Stimulated activated CD4-positive, alpha-beta T cell treated with anti-CD3 and anti-CD28 coated beads, Interleukin-15, amount 100 ng/mL, for 48 hours (primary cell): ENCODE measurements at places on chromosomes 16 and 17.

DNA sequence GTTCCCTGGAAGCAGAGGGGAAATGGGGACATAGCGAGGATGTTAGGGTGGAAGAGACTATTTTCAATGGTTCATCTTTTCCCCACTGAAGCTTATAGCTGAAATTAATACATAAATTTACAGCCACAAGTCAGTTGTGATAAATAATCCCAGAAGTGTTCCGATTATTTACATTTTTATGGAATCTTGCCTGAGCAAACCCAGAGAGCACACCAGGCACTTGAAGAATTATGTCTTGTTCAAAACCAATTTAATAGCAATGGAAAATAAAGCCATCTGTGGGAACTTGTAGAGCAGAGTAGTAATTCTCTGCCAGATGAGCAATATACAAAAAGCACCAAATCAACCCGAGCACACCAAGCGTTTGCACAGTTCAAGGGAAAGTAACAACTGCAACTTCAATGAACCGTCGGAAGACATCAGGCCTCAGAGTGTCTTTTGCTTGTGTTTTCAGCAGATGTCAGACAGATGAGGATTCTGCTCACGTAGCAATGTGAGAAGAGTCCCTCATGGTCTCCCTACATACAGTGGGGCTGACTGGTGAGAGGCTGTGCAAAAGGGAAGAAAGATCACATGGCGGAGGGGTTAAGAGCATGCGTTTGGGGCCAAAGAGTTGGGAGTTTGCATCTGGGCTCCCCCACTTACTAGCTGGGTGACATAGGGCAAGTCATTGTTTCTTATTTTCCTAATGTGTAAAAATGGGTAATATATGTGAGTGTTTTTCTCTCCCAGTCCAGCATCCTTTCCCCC lies 148.7 kb upstream of the HS3ST2 start:
- DNase-seq: no peak

- DNase-seq: no peak
Measured at GRCh38 chr17:63250830-63251229, 195.3 kb downstream of the CYB561 start.

DNA sequence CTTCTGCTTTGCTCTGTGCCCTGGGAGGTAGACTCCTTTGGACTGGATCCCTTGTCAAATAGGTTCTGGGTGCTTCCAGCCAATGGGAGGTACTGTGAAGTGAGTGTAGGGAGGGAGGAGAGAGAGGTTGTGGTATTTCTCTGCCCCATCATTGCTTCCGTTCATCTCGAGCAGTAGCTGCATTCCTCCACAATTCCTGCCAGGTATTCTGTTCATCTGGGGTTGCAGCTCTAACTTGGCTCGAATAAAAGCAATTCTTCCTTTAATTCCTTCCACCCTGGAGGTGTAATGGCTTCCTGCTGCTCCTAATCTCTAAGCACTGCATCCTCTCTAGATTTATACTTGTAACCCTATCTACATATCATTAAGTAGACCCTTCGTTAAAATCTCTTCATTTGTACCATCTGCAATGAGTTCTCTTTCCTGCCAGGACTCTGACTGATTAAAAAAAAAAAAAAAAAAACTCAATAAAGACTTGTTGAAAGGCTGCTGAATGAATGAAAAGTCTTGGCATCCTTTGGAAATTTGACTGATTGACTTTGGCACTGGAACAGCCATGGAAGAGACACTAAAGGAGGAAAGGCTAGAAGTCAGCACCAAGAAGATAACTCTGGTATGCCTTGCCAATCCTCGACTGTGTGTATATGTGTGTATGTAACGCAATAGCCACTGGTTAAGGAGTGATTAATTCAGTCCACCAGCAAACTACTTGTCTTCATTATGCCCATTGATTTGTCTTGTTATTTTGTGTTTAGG lies 616.9 kb upstream of the SOX9 start:
- no peak for DNase-seq

GRCh38 chr17:75273977-75274708 lies 3.1 kb upstream of the MIF4GD start:
- DNase-seq: no peak

- no peak for DNase-seq
Measured at GRCh38 chr17:59108400-59109102, 1.9 kb upstream of the TRIM37 start.

- no peak for DNase-seq
Measured at GRCh38 chr16:22844416-22844815, 30.5 kb downstream of the HS3ST2 start.

DNA sequence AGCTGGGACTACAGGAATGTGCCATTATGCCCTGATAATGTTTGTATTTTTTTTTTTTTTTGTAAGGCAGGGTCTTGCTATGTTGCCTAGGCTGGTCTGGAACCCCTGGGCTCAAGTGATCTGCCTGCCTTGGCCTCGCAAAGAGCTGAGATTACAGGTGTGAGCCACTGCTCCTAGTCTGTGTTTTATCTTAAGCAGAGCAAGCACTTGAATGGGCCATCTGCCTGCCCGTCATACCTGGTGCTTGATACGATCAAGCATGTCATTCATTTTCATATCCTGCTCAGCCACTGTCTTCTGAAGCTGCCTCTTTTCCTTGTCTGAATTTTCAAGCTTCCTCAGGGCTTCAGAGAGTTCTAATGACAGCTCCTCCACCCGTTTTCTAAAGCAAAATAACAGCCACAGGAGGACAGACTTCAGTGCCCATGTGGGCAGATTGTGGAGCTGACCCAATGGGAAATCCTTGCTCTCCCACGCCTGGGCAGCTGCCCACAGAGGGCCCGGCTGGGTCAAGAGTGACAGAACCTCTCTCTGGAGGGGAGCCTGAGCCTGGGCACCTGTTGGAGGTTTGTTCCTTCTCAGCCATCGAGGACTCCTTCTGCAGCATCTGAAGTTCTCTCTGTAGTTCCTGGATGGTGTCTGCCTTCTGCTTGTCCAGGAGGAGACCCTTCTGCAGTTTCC lies 36.5 kb downstream of the DHX38 start:
- no peak for DNase-seq

DNA sequence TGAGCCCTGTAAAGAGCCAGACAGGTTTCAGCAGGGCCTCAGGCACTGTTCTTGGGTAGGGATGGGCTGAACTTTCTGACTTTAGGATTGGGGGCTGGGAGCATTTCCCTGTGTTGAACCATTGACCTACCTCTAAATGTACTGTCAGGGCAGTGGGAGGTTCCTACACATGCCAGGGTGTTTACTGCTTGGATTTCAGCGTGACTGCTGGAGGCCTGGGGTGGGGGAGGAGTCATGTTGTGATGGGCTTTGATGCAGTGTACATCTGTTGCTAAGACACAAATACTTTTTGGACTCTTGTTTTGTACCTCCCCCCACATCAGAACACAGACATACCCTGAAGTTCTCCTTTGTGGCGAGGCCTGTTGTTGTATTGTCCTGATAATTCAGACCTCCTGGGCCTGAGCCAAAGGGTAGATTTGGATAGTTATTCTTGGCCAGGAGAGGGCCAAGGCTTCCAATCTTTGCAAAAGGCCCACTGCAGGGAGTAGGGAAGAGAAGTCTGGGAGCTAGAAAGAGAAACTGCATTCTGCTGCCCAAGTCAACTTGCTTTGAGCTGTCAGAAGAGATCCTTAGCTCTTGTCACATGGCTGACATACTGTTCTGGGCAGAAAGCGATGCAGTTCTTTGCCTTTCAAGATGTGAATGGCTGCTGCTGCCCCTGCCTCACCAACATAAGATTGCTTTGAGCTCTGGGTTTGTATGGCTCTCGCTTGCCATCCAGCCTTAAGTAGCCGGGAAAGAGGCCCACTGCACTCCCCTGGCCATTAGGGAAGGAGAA lies 3.7 kb downstream of the NFE2L1 start:
- no peak for DNase-seq

DNA sequence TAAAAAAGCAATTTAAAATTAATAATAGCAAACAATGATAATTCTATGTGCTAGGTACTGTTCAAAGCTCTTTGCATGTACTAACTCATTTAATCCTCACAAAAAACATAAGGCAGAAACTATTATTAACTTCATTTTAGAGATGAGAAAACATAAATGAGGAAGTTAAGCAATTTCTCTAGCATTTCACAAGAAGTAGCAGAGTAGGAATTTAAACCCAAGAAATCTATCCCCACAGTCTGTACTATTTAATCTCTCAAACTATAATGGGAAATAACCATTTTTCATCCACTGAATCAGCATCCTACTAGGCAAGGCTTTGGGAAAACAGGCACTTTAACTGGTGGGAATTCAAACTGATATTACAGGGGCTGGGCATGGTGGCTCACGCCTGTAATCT lies 42.2 kb upstream of the INTS2 start:
- DNase-seq: no peak

GRCh38 chr16:57616241-57616640 lies 12.2 kb upstream of the ADGRG1 start:
- DNase-seq: no peak

DNA sequence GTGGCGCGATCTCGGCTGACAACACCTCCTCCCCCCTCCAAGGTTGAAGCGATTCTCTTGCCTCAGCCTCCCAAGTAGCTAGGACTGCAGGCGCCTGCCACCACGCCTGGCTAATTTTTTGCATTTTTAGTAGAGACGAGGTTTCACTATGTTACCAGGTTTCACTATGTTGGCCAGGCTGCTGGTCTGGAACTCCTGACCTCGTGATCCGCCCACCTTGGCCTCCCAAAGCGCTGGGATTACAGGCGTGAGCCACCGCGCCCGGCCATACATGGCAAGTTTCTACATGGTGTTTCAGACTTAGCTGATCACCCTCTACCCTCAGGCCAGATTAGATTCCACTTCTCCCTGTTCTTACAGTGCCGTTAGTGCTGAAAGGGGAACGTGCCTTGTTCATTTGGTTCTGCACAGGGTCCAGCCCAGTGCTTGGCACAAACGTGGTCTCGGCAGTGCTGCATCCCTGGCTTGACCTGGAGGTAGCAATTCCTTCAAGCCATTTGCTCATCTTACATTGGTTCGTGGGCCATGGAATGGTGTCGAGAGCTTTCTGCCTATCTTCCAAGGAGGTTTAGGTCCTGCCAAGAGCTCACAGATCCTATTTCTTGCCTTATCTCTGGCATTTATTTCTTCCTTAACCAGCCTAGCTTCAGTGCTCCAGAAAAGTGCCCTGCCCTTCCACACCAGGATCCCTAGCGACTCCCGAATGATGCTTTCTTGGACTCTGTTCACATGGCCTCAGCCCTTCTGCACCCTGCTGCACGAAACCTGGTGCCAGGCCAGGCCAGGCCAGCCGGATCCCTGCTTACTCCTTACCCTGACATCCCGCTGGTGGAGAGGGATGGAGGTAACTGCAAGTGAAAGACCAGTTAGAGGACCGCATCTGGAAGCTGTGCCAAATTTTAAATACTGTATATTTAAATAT lies 14.8 kb upstream of the AURKB start:
- DNase-seq: no peak

- no peak for DNase-seq
Measured at GRCh38 chr17:55318081-55318480, 53.3 kb downstream of the HLF start.

- DNase-seq: no peak
Measured at GRCh38 chr17:13415871-13416416, 185.8 kb downstream of the HS3ST3A1 start.

DNA sequence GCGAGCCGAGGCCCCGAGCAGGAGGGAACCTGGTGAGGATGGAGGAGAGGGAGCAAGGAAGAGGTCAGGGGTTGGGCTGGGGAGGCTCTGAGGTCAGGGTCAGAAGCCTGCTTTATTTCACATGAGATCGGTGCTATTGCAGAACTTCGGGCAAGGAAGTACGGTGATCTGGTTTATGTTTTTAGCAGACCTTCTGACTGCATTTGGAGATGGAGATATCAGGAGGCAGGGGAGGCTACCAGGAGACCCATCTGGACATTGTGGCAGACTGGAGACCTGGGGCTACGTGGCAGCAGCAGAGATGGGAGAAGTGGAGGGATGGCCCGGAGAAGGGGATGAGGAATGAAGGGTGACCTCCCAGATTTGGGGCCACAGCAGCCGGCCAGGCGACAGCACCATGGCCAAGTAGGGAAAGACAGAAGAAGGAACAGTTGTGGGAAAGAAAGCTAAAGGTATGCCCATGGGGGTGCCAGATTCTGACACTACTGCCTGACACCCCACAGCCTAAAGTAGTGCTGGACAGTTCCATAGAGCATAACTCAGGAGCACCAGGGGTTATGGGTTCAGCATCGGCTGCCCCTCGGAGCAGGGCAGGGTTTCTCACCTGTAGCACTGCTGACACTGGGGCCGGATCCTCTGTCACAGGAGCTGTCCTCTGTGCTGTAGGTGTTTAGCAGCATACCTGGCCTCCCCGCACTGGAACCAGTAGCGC lies 7.4 kb downstream of the CACNG4 start:
- no peak for DNase-seq

DNA sequence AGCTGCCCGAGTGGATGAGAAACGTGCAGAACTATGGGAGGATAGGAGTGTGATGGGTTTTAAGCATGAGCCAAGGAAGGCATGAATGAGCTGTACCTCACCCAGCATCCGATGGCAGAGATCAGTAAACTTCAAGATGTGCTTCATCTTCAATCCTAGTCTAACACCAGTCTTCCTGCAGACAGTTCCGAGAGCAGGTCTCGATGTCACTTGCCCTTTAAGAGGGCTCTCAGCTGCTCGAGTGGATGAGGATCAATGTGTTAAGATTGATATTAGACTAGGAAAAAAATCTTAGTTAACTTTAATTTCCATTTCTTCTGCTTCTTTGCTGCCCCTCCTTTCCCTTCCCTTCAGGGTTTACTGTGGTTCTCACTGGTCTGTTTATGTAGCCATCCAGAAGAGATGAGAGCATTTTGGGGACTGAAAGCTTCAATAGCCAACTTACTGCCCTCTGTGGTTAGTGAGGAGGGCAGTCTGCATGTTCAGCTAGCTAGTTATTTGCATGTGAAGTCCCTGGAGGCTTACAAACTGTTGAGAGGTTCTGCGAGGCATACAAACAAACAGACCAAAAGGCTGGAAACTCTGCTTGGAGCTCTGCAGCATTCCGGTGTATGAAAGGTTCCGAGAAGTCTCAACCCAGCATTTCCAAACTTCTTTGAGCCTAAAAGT lies 15.3 kb downstream of the KLHL36 start:
- DNase-seq: no peak

GRCh38 chr17:17300624-17301568 lies 2.3 kb upstream of the NT5M start:
- DNase-seq: no peak

GRCh38 chr17:1197379-1197778 lies 17.6 kb upstream of the ABR start:
- DNase-seq: no peak

GRCh38 chr16:15843635-15844279 lies 13.1 kb downstream of the MYH11 start:
- DNase-seq: no peak

DNA sequence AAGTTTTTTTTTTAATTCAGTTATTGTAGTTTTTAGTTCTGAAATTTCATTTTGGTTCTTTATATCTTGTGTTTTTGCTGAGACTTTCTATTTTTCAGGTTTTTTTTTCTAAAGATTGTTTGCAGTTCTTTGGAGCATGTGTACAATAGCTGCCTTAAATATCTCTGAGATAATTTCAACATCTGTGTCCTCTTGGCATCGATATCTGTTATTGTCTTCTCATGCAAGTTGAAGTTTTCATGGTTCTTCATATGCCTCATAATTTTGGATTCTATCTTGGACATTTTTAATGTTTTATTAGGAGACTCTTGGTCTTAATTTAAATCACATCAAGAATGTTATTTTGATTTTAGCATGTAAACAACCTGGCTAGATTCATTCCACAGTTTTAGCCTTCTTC lies 22.8 kb downstream of the COX11 start:
- DNase-seq: no peak

- DNase-seq: no peak
Measured at GRCh38 chr17:77393274-77393600, 252.5 kb downstream of the SEC14L1 start.

- no peak for DNase-seq
Measured at GRCh38 chr17:44200478-44201155, 933 bp upstream of the ATXN7L3 start.
